ENCODE measurements at places on chromosomes 4 and X. TPM values are rescaled to one million over a fixed set of nuclear protein-coding genes. Genes with fewer than 3 reads are reported as not detected.

TRIM60 gene
- not detected for total RNA-seq

SGMS2 gene
- total RNA-seq: 20.8 TPM

GRCh38 chr4:13478707-13479106, 5.4 kb downstream of the RAB28 start:
- no peak for DNase-seq

DNA sequence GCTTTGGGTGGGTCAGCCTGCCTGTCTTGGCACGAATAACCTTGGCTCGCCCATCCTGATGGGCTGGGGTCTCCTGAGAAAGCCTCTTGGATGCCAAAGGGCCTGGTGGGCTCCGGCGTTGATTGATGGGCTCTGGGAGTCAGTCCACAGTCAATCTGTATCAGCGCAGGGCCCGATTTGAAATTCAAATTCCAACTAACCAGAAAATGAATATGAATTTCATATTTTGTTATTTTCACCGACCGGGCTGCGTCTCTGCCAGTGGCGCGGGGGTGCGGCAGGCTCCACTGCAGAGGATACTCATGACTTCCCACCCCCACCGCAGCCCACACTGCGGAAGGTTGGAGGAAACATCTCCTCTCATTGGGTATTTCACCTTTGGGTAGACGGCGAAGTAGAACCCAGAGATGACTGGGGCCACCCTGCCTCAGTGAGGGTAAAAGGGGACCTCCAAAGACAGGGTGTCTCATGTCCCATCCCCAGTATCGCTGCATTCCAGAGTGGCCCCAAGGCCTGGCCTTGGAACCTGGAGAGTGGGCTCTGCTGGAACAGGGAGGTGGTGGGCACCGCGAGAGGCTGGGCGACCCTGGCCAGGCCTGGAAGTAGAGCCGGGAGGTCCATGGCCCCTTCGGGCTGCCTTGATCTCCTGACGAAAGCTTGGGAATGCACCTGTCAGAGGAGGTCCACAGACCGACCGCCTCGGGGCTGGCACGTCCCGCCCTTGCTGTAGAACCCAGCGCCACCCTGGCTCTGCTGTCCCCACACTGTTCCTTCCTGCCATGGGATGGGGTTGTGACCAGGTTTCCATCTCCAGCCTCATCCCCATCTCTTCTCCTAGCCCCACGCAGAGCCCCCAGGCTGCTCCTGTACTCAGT, 54.8 kb upstream of the SORCS2 start:
- DNase-seq: no peak

DNA sequence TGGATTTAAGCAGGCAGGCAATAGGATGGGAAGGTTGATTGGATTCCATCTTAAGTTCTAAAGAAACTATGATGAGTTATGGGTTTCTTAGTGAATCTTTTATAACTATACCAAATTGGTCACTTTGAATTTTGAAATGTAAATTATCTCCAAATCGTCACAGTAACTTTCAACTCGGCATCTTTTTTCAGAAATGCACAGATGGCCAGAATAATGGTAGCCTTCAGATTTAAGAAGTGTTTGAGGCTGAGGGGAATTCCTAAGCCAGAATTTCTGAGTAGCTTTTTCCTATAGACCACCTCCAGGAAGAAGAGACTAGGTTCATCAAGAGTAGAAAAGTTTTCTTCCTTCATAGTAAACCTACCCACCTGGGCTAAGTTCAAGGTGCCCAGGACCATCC, 663.7 kb upstream of the TENM3 start:
- DNase-seq: no peak

GRCh38 chrX:2629316-2630007, 61.6 kb upstream of the CD99 start:
- DNase-seq: no peak

DNA sequence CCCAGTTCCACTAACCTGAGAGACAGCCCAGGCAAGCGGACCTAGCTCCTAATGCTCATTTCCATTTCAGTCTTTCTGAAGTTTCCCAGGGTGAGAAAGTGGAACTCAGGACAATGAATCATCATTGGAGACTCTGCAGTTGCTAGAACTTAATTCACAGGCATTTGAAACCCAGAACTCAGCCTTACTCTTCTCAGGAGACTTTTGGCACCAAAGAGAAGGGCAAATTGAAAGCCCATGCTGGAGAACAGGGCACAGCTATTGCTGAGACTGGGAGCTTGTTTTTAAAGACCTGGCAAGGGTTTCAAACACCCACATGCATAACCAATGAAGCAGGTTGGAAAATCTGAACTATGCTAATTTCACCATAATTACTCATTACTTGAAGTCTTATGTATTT, 36.0 kb downstream of the BST1 start:
- no peak for DNase-seq
